NCI-H2227 treated with DMSO at 0.1 percent for 48 hours (cell line): ENCODE measurements at places on chromosomes 5 and 9.

DNA sequence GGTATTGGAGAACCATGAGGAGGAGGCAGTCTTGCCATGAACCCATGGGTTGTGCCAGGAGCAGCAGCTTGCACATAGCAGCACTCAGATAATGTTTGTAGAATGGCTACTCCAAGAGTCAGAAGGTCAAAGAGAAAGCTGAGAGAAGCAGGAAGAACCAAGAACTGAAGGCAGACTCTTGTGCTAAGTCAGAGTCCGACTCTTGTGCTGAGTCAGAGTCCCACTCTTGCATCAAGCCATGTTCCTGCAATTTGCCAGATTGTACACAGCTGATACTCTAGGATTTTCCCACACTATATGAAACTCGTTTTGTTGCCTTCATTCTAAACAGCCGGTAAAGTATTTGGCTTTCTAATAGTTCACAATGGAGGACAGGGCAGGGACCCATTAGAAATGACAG, 26.2 kb upstream of the HSPA9 start:
- no peak for DNase-seq

DNA sequence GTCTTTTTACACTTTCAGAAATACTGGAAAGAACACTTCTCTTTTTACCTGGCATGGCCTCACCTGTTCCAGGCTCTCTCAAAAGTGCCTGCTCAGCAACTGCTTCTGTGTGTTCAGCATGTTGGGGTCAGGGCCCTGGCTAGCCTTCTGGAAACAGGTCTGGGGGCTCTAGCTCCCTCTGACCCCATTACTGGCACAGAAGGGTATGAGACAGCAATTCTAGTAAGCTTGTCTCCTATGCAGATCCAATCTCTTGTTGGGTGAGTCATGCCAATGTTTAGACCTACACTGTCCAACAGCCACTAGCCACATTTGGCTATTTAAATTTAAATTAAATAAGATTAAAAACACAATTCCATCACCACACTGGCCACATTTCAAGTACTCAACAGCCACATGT, 80.8 kb downstream of the MAPKAP1 start:
- no peak for DNase-seq

DNA sequence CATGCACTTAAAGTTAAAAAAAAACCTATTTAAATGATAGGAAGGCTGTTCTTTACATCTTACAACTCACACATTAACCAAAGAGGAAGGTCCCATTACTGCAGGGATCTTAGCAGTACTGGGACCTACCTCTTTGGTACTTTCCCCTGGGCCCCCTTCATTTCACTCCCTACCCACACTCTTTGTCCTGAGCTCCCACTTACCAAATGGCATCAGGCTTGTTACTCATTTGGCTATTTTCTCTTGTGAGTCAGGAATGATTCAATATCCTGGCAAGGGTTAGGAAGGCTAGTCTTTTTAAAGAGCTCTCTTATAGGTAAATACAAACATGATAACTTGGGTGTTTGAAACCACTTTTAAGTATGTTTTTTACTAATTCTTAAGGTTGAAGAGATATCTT, 117.4 kb upstream of the ELL2 start:
- DNase-seq: no peak

- DNase-seq: no peak
These were observed 153.1 kb upstream of the ELL2 start for GRCh38 chr5:96114736-96115135.

- no peak for DNase-seq
These were observed 199.4 kb downstream of the ESM1 start for GRCh38 chr5:54785729-54786591.

GRCh38 chr5:91061946-91062562, 321.1 kb downstream of the ARRDC3 start:
- DNase-seq: no peak

DNA sequence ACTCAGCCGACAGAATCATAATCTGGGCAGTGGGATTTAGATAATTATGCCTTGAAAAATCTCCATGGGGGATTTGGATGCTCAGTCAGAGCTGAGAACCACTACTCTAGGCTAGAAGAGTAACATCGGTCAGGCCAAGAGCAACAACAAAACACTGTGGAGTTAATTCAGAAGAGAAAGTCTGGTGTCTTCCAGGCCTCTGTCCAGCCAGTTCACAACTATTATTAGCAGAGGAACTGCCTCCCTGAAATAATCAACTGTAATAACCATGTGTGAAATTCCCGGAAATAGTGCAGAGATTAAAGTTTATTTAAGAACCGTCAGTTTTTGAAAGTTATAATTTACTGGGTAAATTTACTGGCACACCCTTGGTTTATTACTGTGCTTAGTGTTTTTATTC, 8.2 kb upstream of the MARCHF3 start:
- no peak for DNase-seq

GRCh38 chr9:113775749-113776148, 100.4 kb upstream of the ZNF618 start:
- no peak for DNase-seq

- no peak for DNase-seq
These were observed 15.7 kb downstream of the CD274 start for GRCh38 chr9:5466005-5466404.

- DNase-seq: no peak
These were observed 420.6 kb downstream of the CTNND2 start for GRCh38 chr5:11483630-11484029.

GRCh38 chr5:110917161-110917875, 154.2 kb upstream of the TSLP start:
- DNase-seq: no peak

DNA sequence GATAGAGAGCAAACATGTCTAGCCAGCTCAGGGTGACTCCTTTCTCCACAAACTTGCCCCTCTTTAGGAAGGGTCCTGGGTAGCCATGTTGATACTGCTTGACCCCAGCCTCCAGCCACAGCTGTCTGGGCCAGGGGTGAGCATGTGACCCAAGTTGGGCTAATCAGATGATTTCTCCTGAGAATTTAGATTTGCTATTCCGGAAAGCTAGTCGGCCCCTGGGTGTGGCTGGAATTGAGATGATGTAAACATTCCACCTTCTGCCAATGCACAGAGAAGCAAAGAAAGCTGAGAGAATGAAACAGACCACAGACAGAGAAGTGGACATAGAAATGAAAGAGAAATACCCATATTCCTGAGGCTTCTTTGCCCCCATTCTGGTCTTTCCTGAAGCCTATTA, 17.8 kb upstream of the B4GALT1 start:
- no peak for DNase-seq

DNA sequence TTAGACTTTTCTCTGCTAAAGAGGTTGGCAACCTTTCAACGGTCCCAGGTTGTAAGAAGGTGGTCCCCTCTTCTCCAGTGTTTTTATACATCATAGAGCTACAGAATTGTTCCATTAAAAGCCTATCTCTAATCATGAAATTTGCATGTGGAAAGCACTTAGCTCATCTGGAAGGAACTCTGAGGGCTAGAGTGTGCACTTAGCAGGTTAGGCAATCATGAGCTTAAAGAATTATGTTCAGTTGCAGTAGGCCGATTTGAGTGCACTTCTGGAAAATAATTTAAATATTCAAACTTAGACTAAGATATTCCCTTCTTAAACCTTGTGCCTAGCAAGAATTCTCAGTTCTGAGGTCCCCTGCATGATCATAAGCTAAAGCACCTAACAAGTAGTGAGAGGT, 468.7 kb downstream of the SPATA31D1 start:
- DNase-seq: no peak

GRCh38 chr5:86999951-87000350, 267.7 kb upstream of the RASA1 start:
- DNase-seq: no peak

DNA sequence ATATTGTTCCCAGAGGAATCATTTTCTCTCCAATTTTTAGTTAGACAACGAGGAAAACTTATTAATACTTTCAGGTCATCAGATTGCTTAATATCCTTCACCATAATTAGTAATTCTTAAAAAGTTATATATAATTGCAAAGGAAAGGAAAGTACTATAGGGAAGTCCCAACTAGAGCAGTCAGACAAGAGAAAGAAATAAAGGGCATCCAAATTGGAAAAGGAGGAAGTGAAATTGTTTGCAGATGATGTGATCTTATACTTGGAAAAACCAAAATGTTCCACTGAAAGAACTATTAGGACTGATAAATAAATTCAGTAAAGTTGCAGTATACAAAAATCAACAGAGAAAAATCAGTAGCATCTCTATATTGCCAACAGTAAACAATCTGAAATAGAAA, 223.5 kb upstream of the MEF2C start:
- DNase-seq: no peak

- DNase-seq: no peak
These were observed 110.7 kb downstream of the TLE1 start for GRCh38 chr9:81578606-81579005.

DNA sequence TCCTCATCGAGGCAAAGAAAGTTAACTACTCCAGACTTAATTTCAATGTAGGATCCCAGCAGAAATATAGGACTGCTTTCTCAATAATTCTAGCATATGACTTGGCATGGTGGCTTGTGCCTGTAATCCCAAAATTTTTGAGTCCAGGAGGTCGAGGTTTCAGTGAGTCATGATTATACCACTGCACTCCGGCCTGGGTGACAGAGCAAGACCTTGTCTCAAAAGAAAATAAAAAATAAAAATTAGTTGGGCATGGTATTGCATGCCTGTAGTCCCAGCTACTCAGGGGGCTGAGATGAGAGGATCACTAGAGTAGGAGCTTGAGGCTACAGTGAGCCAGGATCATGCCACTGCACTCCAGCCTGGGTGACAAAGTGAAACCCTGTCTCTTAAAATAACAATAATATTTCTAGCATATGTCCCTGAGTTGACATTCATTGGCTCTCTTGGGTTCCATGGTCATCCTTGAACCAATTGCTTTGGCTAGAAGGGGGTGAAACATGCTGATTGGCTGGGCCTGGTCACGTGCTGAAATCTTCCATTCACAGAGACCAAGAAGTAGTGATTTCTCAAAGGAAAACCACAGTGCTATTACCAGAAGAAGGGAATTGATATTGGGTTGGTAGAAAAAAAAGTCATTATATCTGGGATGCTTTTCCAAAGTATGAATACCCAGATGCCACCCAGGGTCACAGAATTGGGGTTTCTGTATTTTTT, 31.6 kb upstream of the GARNL3 start:
- DNase-seq: no peak

DNA sequence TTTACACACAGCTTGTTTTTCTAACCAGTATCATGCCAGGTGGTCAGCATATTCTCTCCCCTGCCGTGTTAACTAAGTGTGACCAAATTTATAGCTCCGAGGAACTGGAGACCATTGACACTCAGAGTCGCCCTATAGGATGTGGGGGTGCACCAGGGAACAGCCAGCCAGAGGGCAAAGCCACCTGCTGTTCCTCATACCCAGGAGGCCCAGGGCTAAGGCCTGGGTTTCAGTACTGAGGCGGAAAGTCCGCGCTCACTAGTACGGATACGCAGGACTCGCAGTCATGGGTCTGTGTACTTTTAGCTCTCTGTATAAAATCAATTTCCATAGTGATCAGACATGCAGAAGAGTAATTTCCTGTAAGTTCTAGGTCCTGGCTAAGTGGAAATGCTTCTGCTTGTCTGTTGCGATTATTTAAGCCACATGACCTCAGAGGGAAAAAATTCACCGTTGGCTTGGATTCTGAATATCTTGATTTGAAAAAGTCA, 247.0 kb downstream of the AOPEP start:
- DNase-seq: no peak

DNA sequence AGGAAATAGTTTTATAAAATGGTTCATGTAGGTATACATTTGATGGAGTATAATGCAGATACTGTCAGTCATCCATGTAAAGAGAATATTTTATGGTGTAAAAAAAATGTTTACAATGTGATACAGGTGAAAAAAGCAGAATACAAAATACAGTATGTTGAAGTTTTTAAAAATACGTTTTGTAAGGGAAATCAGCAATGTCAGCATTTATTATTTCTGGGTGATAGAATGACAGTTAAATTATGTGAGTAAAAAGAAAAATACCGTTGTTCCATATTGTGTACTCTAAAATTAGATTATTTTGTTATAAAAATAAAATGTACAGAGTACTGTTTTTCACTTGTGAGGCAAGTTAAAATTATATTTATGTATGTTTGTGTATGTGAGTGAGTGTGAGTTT, 69.0 kb downstream of the UBE2R2 start:
- DNase-seq: no peak

GRCh38 chr9:91611582-91611981, 187.9 kb upstream of the NFIL3 start:
- no peak for DNase-seq

- no peak for DNase-seq
These were observed 298.0 kb upstream of the MSX2 start for GRCh38 chr5:174426388-174426787.

DNA sequence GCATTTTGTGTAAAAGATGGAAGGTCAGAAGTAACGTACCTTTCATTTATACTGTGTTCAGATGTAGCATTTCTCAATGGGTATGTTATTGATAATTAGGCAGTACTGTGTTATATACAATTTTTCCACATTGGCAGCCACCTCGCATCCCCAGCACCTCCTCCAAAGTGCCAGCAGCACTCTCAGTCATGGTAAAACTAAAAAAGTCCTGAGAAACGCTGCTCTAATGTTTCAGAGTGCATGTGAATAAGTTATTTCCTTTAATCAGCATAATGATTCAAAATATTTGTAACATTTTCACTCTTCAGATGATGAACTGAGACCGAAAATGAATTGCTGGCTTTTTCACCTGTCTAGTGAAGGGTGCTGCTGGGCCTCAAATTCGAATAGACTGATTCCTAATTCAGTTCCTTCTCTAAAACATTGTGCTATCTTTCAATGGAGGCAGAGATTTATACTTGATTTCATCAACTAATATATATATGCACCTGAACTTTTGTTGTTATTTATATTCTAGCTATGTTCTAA, 79.9 kb upstream of the ANKRD55 start:
- no peak for DNase-seq

DNA sequence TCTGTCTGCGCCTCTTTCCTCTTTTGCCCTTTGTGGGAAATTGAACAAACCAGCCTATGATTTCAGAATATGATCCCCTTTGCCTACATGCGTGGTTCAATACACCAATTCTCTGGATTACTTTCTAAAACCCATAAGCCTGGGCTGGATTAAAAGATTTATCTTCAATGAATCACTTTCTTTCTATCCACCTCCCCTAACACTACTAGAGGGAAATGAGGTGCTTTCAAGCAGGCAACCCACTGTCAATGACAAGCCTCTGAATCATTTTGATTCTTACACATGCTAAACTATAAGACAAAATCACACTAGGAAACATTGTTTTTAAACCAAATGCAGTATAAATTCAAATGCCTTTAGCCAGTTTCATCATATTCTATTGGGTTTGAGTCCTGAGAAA, 257.5 kb downstream of the AGTPBP1 start:
- no peak for DNase-seq

- DNase-seq: no peak
These were observed 363.5 kb downstream of the SLCO4C1 start for GRCh38 chr5:101932599-101932998.

GRCh38 chr5:160092960-160093707, 26.1 kb downstream of the PWWP2A start:
- DNase-seq: no peak

DNA sequence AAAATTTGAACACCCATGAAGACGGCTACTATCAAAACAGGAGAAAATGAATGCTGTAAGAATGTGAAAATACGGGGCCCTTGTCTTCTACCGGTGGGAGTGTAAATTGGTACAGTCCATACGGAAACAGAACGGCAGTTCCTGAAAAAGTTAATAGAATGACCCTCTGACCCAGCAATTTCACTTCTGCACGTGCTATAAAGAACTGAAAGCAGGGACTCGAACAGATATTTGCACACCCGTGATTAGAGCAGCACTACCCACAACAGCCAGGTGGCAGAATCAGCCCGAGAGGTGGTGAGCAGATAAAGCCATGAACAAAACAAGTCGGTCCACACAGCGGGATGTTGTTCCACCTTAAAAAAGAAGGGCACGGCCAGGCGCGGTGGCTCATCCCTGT, 22.6 kb upstream of the SLC12A7 start:
- peak; percentile 10 for DNase-seq
